Kidney capillary endothelial cell (primary cell): ENCODE measurements at places on chromosomes 12 and 14.
A peak's percentile ranks its signal among the peaks of the same experiment; 100 is the strongest.

DNA sequence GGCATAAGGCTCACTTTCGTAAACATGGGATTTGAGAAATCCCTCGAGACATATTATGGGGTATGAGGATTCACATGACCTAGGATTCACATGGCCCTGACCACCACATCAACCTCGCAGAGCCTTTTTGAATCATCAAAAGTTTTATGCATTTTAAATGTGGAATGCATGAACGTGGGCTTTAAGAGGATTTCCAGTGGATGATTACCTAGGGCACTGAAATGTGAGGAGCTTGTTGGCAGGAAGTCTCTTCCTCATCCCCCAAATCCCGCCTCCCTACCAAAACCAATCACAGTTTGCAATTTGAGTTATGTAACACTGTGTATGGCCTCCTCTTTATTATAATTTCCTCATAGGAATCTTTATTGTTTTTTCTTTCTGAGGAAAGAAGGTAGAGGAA lies 659.6 kb upstream of the TBX3 start:
- no peak for DNase-seq

DNA sequence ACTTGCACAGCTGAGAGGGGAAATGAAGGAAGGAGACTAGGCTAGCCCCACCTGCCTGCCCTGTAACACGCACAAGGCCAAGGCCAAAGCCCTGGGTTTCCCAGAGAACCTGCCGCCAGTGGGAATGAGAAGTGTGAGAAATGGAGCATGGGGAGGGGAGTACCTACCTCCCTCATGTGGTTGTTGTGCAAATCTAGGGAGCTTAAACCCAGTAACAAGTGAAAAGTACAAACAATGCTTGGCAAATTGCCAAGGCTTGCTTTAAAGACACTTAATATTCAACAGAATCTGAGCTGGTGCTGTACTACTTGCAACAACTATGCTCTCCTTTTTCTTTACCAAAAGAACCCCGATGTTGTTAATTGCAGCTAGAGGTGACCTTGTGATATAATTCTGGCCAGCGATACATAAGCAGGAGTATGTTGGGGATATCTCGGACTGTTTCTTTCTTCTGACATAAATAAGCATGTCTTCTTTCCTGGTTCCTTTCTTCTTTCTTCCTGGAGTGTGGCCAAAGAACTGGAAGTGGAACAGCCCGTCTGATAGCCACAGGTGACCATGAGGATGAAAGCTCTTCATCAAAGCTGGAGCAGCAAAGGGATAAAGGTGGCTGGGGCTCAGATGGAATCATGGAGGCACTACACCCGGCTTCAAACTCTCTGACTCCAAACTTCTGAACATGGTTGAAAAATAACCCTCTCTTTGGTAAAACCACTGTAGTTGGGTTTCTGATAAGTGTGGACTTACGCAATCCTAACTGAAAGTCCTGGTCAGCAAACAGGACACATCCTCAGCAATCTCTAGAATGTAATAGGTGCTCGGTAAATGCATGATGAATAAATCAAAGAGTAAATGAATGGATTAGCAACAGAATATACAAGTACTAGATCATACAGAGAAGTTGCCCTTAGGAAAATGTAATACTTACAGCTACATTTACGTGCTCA lies 207.9 kb downstream of the NUAK1 start:
- DNase-seq: peak; percentile 59

DNA sequence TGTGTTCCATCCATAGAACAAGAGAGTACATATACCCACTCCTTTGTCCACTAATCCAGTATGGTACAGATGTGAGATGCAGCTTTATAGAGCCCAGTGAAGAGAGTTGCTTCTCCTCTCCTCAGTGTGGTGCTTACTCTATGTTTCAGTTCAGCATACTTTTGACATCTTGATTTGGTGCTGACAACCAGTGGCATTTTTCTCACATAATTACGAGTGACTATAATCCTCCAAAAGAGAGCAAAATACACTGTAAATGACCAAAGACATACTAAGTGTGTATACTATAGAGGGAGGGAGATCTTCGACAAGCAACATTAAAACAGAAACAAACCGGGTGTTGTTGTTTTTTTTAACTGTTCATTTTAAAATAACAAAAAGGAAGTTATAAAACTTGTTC lies 191.5 kb downstream of the KLHL28 start:
- DNase-seq: no peak

DNA sequence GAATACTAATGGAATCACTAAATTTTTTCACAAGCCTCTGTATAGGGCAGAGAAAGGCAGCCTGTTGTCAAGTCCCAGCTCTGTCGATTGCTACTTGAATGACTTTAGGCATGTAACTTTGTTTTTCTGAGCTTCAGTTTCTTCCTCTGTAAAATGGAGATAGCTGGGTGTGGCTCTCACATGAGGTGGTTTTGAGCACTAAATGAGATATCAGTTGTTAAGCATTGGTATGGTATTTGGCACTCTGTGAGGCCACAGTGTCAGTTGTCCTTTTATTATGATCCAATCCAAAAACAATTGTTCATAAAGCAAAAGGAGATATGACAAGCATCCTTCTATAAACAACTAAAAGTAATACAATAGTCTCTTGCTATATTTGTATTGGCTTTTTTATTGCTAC lies 120.6 kb downstream of the DUSP6 start:
- no peak for DNase-seq

GRCh38 chr14:97916669-97917568 lies 1119.7 kb downstream of the VRK1 start:
- DNase-seq: no peak

DNA sequence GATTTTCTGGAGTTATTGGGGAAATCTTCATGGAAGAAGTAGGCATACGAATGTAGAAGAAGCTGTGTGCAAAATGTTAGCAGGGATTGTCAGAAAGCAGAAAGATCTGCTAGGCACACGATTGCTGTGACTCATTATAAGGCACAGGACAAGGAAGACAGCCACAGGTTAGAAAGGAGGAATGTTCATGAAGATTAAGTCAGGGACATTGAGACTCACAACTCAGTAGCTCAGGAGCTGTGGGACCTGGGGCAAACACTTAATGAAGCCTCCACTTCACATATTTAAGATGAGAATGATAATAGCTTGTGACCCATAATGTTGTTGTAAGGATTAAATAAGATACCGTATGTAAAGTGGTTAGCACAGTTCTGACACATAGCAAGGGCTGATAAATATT lies 26.6 kb upstream of the RTRAF start:
- peak; percentile 16 for DNase-seq

DNA sequence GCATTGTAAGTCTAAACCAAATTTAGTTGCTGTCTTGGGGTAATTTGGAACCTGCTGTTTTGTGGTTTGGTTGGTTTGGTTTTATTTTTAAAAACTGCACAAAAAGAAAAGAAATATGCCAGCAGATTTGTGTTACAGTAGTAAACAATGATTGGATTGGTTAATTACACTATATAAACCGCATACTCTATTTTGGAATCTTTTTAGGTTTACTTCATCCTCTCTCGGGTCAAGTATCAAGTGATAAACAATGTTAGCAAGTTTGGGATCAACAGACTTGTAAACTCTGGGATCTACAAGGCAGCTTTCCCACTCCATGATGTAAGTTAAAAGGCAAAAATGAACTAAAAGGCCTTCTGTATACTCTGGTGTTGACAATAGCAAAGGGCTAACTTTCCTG lies 132.4 kb downstream of the ANO6 start:
- DNase-seq: no peak

GRCh38 chr14:34237081-34237480 lies 225.0 kb downstream of the SPTSSA start:
- DNase-seq: no peak

- DNase-seq: no peak
These were observed 211.6 kb upstream of the IGF1 start for GRCh38 chr12:102691773-102692555.

DNA sequence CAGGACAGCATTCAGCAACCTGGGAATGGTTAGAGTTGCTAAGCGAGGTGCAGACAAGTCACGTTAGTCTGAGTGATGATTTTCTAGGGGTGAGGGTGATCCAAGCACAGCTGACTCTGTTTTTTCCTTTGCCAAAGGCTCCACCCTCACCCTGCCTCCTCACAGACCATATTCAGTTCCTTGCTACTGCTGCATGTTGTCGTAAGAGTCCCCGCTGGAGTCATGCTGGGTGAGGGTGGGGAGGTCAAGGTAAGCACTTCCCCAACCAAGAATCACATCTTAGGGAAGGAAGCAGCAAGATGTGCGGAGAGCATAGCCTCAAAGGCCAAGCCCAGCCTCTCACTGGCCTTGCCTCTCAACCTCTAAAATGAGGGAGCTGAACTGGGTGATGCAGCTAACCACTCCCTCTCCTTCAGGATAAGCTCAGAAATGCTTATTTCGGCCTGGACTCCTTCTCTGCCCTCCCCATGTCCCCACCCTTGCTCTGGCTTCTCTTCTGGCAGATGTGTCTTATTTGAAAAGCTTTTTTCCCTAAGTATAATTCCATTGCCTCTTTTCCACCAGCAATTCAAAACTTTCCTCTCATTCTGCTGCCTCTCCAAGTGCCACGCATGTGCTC lies 66.9 kb upstream of the ACTN1 start:
- no peak for DNase-seq
